ENCODE measurements at places on chromosomes 3 and 15. TPM values are rescaled to one million over a fixed set of nuclear protein-coding genes. Genes with fewer than 3 reads are reported as not detected.

The CHST2 gene
- total RNA-seq: not detected

The HTR3E gene
- total RNA-seq: not detected

The EPHB1 gene
- not detected for total RNA-seq

DNA sequence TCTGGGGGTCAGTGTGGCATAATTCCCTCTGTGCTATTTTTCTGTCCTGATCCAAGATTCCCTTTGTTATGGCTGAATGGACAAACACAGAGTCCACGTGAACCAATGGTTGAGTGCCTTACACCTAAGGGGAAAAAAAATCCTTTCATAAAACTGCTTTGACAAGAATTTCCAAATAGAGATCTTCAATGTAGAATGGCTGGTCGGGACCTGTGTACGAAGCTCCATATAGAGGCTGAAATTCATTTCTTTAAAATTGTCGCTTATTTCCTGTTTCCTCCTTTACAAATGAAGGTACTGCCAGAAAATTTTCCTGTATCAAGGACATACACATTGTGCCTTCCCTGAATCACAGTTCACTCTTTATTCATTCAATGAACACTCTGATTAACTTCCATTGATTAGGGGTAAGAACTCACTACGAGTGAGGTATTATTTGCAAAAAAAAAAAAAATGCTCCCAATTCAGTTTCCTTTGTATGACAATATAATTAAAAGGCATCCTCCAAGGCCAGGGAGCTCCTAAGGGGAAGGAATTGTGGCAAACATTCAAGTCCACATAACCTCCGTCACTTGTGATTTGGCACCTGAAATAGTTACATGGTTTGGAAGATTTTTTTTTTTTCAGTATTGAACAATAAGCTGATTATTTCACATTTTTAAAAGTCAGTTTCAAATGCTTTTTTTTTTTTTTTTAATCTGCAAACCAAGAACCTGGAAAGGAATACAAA, 293.8 kb downstream of the MEX3B start:
- no peak for DNase-seq

- DNase-seq: no peak
Observed at GRCh38 chr3:43391621-43392020, 105.3 kb downstream of the SNRK start.

GRCh38 chr15:33099739-33100138, 94.8 kb downstream of the FMN1 start:
- no peak for DNase-seq

DNA sequence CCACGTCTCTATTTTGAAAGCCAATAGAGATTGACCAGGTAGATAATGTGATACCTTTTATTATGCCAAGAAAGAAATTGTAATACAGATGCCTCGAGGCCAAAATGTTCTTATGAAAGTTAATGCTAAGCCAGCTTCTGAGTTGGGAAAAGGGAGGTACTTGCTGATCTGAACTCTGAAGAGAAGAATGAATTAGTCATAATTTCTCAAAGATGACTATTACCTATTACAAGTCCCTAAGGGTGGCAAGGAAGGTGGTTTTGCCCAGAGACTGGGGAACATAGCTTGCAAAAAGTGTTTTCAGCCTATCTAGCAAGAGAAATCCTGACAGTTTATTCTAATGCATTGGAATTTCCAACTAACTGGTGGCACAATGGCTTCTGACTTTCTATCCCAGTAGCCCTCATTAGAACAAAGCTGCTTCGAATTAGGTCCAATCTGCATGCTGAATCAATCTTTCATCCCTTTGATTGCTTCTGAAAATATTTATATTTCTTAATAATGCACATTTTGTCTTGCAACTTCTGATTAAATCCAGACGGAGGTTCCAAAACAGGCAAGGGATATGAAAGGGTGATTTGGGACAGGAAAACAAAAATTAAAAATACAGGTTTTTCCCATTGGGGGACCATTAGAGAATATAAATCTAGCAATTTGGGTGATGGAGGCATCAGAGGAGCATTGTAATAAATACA, 17.7 kb upstream of the NR2F2 start:
- DNase-seq: no peak

DNA sequence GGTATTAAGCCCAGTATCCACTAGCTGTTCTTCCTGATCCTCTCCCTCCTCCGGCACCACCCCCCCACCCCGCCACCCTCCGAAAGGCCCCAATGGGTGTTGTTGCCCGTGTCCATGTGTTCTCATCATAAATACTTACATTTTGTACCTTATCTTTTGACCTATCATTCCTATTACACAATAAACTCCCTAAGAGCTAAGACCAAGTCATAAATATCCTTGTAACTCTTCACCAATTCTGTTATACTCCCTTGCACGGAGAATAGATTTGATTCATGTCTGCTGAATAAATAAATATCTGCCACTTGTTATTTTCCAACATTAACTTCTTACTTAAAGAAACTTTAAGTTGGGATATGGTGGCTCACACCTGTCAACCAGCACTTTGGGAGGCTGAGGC, 43.9 kb downstream of the SHQ1 start:
- no peak for DNase-seq

- no peak for DNase-seq
Observed at GRCh38 chr3:180284331-180285110, 247.8 kb upstream of the PEX5L start.

GRCh38 chr15:91555312-91555711, 298.2 kb upstream of the SLCO3A1 start:
- DNase-seq: no peak

DNA sequence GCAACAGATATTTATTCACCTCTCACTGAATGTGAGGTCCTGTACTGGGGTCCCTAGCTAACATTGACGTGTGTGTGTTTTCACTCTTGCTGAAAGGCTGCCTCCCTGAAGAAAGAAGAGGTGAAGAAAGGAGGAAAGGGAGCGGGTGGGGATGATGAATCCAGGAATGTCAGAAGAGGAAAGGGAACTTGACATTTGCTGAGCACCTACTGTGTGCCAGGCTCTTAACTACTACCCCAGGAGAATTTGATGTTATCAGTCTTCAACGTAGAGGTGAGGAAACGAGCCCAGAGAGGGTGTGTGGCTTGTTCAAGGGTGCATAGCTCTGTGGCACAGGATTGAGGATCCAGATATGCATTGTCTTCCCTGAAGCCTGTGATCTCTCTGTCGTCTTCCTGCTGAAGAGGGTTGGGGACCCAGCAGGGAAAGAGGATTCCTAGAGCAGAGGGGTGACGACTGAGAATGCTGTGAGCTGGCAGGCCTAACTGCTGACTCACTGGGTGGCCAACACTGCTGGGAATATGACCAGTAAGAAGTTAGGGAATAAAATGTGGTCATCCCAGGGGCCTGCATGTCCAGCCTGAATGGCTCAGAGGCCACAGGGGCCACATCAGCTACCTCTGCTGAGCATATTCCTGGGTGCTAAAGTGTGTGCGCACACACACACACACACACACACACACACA, 6.6 kb upstream of the ATP2B2 start:
- DNase-seq: no peak

Data from HT-29 (cell line).